ENCODE measurements at places on chromosomes 4 and X. TPM values are rescaled to one million over a fixed set of nuclear protein-coding genes. Genes with fewer than 3 reads are reported as not detected.

The ZNF141 gene
- total RNA-seq: 31.3 TPM

The REELD1 gene
- not detected for total RNA-seq

- H3K36me3 ChIP-seq: peaks cover 74% of the 10 kb centered on the region
- peaks cover 7% of the 10 kb centered on the region for H3K4me1 ChIP-seq
- no peaks in the 10 kb centered on the region for H3K27me3 ChIP-seq
- no peak overlapping the region for H3K27ac ChIP-seq
- DNase-seq: no peak
These were observed 23.5 kb downstream of the CD99 start for GRCh38 chrX:2714551-2714950.

- H3K4me1 ChIP-seq: peaks cover 28% of the 10 kb centered on the region
- no peaks in the 10 kb centered on the region for H3K36me3 ChIP-seq
- no peak overlapping the region for H3K27ac ChIP-seq
- H3K27me3 ChIP-seq: no peaks in the 10 kb centered on the region
- no peak overlapping the region for H3K4me3 ChIP-seq
These were observed 10.3 kb downstream of the HADH start for GRCh38 chr4:107999932-108000539.

DNA sequence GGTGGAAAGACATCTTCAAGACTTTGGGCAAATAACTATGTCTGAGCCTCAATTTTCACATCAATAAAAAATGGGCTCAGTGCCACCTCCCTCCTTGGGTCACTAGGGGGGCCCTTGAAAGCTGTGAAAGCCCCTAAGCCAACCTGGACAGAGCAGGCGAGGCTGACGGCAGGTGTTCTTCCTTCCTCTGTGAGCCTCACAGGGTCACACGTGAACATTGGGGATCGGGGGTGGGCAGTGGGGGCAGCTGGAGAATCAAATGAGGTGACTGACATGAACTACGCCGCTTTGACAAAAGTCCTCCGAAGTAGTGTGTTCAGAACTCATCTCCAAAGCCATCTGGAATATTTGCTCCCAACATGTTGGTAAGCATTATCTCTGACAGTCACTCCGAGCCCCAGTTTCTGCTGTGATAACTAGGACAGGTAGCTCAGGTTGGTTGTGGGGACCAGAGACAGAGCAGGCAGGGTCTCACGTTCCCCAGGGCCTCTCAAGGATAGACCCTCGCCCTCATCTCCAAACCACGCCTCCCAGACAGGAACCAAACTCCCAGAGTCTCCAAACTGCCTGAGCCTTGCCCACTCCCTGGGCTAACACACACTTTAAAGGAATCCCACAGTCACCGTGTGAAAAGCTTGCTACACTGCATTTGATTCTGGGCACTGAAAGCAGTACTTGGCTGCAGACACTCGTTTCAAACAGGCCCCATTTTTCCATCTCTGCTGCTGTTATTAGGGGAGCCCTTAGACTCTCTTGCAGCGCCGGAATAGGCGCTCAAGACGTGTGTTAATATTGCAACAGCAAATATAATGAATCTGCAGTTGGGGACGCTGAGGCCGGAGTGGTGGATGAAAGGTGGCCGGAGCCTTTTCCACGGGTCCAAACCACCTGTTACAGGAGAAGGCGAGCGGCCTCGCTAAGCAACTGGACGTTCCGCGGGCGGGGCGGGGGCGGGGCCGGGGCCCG lies 717 bp upstream of the WFS1 start:
- DNase-seq: no peak
- no peaks in the 10 kb centered on the region for H3K27me3 ChIP-seq
- H3K4me3 ChIP-seq: peak overlapping the region; percentile 100
- H3K36me3 ChIP-seq: no peaks in the 10 kb centered on the region
- H3K4me1 ChIP-seq: peaks cover 45% of the 10 kb centered on the region

DNA sequence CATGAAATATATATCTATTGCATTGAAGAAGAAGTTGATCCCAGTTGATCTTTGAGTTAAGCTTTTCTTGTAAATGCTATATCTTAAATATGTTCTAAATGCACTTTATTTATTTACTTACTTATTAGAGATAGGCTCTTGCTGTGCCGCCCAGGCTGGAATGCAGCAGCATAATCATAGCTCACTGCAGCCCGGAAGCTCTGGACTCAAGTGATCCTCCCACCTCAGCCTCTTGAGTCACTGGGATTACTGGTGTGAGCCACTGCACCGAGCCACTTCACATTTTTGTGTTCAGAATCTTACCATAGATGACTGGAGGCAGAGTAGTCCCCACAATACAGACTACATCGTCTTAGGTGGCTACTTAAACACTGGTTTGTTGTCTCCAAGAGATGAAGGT lies 324.3 kb upstream of the SLIT2 start:
- no peak overlapping the region for H3K4me3 ChIP-seq
- no peak overlapping the region for H3K27ac ChIP-seq
- H3K36me3 ChIP-seq: no peaks in the 10 kb centered on the region
- H3K27me3 ChIP-seq: no peaks in the 10 kb centered on the region
- no peaks in the 10 kb centered on the region for H3K4me1 ChIP-seq

GRCh38 chr4:97159625-97160024 lies 983.7 kb downstream of the STPG2 start:
- H3K4me1 ChIP-seq: no peaks in the 10 kb centered on the region
- DNase-seq: no peak
- H3K36me3 ChIP-seq: no peaks in the 10 kb centered on the region
- H3K4me3 ChIP-seq: no peak overlapping the region
- H3K27me3 ChIP-seq: no peaks in the 10 kb centered on the region

- peak overlapping the region; percentile 67 for H3K4me3 ChIP-seq
- no peaks in the 10 kb centered on the region for H3K27me3 ChIP-seq
- H3K4me1 ChIP-seq: peaks cover 16% of the 10 kb centered on the region
These were observed 584 bp downstream of the SUV39H1 start for GRCh38 chrX:48696909-48697727.

GRCh38 chrX:39893417-39894338 lies 204.1 kb downstream of the BCOR start:
- H3K27me3 ChIP-seq: no peaks in the 10 kb centered on the region
- H3K4me3 ChIP-seq: no peak overlapping the region
- no peaks in the 10 kb centered on the region for H3K4me1 ChIP-seq
